ENCODE measurements at places on chromosomes 6 and 20.

GRCh38 chr20:38405132-38405531 is 30.0 kb downstream of the SNHG17 start:
- no peak for DNase-seq

- DNase-seq: no peak
Observed at GRCh38 chr6:25481267-25481666, 170.7 kb upstream of the SCGN start.

GRCh38 chr6:42294759-42295158 is 77.1 kb upstream of the MRPS10 start:
- DNase-seq: no peak

- no peak for DNase-seq
Observed at GRCh38 chr6:5707281-5708045, 299.3 kb downstream of the NRN1 start.

- no peak for DNase-seq
Observed at GRCh38 chr20:18743665-18744440, 69.7 kb upstream of the SCP2D1 start.

DNA sequence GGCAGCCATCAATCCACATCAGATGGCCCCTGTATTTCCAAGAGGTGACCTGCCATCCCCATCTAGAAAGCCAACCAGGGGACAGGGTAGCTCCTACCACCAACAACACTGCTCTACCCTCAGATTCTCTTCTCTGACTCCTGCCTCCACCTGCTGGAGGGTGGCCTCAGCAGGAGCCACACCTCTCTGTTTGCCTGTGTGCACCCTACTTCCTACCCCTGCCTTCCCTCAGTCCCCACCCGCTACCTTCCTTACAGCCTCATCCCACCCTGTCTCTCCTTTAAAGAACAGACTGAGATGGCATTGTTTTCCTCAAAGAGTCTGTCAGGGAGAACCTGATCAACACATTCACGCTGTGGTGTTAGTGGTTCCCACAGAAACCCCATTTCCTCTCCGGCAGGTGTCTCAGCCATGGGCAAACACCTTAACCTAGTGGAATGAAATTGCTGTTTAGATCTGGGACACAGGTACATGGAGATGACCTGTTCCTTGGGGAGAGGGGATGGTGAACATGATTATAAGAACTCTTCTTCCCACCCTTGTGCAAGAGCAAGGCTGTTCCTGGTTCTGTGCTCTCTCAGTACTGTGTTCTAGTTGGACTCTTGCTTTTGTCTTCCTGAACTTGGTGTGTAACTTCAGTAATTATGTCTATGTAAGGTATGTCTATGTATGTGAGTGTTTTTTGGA is 1.8 kb downstream of the ENTPD6 start:
- no peak for DNase-seq

GRCh38 chr6:97626671-97627441 is 343.8 kb upstream of the MMS22L start:
- DNase-seq: peak; percentile 13

DNA sequence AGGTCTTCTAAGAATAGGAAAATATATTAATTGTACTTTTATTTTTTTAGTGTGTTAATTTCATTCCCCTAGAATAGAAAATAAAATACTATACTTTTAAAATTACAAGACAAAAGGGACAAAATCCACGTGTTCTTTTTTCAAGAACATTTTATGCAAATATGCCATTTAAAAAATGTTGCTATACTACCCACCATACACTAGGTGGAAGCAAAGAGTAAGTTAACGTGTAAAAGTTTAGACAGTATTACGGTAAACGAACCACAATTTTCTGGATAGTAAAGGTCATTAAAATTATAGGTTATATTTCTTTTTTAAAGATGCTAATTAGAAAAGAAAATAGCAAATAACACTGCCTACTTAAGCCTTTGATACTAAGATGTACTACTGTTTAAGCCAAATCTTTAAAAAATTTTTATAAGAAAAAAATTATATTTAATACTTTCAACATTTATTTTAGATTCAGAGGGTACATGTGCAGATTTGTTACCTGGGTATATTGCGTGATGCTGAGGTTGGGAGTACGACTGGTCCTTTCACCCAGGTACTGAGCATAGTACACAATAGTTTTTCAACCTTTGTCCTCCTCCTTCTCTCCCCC is 287.6 kb downstream of the PHF3 start:
- peak; percentile 23 for DNase-seq

DNA sequence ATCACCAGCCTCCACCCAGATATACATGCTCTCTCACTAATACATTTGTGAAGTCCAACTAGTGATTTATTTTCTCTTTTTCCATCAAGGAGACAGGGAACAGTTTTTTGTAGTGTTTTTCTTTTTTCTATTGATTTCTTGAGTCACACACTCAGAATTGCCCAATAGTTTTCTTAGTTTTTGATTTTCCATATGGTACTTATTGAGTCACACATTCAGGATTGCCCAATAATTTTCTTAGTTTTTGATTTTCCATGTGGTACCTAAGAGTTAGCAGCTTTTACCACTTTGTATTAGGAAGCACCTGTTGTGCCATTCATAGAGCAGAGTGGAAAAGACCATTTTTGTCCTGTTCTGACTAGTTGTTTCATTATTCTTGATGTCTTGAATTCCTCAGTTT is 1268.8 kb downstream of the EPHA7 start:
- DNase-seq: no peak

DNA sequence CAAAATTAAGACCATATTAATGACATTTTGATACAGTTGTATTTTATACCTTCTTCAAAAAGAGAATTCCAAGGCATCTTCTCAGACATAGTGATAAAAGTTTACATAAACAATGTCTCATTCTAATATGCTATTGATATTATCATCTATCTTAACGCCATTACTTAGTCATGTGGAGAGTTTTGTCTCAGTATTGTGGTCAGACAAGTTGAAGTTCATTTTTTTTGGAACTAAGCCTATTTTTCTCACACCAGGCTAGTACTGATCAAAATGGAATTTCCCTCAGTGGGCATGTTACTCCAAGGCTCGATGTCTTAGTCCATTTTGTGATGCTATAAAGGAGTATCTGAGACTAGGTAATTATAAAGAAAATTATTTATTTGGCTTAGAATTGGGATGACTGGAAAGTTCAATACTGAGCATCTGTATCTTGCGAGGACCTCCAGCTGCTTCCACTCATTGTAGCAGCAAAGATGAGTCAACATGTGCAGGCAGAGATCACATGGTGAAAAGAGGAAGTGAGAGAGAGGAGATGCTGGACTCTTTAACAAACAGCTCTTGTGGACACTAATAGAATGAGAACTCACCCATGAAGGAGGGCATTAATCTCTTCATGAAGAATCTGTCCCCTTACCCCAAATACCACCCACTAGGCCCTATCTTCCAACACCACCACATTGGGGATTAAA is 825.5 kb upstream of the MANEA start:
- no peak for DNase-seq

DNA sequence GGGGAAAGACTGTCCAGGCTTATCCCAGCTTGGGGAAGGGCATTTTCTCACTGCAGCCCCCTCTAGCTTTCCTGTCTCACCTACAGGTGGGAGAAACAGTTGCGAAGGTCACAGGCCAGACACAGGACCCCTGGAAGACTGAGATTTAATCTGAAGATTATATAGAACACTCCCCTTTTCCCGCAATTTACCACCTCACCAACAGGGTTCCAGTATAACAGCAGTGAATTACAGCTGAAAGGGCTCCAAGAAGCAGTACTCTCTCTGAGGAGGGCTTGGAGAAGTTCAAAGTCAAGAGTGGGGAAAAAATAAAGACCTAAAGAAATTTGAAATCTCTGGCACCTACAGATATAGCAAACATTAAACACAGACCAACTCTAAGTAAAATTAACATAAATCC is 111.9 kb downstream of the ANKRD60 start:
- no peak for DNase-seq
